Thymus (tissue), 14 donors: ENCODE measurements at places on chromosomes 4 and X. TPM values are rescaled to one million over a fixed set of nuclear protein-coding genes. Genes with fewer than 3 reads are reported as not detected.

- no peak overlapping the region for H3K27ac ChIP-seq
- H3K4me1 ChIP-seq = no peaks in the 10 kb centered on the region
- H3K36me3 ChIP-seq = peaks cover 16% of the 10 kb centered on the region
- H3K4me3 ChIP-seq = no peak overlapping the region
- no peaks in the 10 kb centered on the region for H3K27me3 ChIP-seq
Measured at GRCh38 chrX:16756724-16757123, 29.5 kb upstream of the TXLNG start.

DNA sequence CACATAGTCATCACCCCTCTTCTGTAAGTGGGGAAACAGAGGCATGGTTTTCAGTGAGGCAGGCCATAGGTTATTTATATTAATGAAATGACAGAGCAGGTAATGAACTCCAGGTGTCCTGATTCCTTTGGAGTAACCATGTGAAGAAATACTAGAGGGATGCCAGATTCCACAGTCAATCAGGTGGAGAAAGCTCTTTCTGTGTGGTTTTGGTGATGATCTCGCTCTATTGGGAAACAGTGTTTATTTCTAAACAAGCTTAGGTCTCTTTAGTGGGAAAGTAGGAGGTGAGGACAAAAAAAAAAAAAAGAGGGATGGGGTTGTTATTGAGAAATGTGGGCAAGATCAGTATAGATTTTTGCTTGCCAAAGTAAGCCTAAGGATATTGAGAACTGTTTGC is 12.2 kb downstream of the DOCK11 start:
- no peak overlapping the region for H3K27ac ChIP-seq
- H3K4me1 ChIP-seq = no peaks in the 10 kb centered on the region
- DNase-seq = no peak
- H3K36me3 ChIP-seq = no peaks in the 10 kb centered on the region

DNA sequence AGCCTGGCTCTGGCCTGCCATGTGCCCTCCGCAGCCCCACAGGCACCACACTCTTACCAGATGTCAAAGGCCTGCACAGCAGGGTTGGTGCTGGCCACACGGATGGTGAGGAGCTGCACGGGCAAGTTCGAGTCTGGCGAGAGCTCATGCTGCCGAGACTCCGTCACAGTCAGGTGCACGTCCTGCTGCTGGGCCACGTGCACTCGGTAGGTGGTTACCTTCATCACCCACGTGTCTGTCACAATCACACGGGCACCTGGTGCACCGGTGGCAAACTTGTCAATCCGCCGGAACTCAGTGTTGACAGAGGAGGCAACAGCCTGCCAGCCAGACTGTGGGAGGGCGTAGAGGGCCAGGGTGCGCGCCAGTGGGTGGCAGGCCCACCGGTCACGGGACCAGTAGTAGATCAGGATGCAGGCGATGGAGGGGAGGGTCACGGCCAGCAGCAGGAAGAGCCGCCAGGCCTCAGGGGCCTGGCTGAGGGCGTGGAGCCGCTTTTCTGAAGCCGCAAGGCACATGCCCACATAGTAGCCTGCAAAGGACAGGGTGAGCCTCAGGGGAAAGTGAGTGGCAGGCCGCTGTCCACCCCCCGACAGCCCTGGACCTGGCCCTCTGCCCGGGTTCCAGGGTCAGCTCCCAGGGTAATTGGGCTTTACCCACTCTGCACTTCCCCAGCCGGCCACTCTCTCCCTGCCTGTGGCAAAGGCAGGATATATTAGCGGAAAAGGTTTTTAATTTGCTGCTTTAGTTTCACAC is 2.9 kb downstream of the TMEM129 start:
- no peak overlapping the region for H3K4me3 ChIP-seq
- H3K4me1 ChIP-seq = peaks cover 38% of the 10 kb centered on the region
- no peak overlapping the region for H3K27ac ChIP-seq
- peaks cover 30% of the 10 kb centered on the region for H3K36me3 ChIP-seq
- no peak for DNase-seq

DNA sequence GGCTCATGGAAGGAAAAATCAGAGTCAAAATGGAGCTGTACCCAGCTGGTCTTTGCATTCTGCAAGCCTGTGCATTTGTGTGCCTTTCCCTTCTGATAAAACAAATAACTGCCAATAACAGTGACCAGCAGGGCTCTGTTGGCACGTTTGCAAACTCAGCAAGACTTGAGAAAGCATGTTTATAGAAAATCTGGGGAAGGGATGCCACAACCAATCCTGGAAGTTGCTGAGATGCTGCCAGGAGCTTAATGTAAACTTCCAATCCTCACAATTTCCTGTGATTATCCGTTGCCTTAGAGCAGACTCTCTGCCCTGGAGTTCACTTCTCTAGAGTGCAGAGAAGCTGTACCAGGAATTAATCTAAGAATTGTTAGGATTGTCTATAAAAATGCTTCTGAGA is 6.9 kb upstream of the ANXA3 start:
- no peaks in the 10 kb centered on the region for H3K36me3 ChIP-seq

GRCh38 chrX:101385795-101386541 is at the start of gene BTK:
BTK (minus strand) TSS chrX:101386191; CDS start chrX:101375284, 10,907 bp downstream.
- H3K27ac ChIP-seq = no peak within 1 kb of the TSS
- H3K4me1 ChIP-seq = peaks cover 4% of the 10 kb centered on the region
- H3K4me3 ChIP-seq = no peak within 1 kb of the TSS
- no peak for DNase-seq

DNA sequence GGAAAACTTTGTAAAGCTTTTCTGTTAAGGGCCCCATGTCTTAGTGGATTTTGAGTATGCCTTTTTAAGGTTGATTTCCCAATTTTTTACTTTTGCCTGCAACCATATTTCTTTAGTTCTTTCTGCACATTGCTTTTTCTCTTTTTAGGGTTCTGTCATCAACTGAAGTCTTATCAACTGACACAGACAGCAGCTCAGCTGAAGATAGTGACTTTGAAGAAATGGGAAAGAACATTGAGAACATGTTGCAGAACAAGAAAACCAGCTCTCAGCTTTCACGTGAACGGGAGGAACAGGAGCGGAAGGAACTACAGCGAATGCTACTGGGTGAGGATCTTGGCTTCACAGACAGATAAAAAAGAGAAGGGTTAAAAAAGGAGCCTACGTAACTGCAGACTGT is 27.8 kb downstream of the TAF1 start:
- H3K27ac ChIP-seq = no peak overlapping the region
- H3K4me3 ChIP-seq = no peak overlapping the region
- peaks cover 58% of the 10 kb centered on the region for H3K36me3 ChIP-seq
- no peaks in the 10 kb centered on the region for H3K27me3 ChIP-seq
- no peak for DNase-seq
- H3K4me1 ChIP-seq = no peaks in the 10 kb centered on the region

- peak overlapping the region; percentile 55 for H3K4me3 ChIP-seq
- peaks cover 22% of the 10 kb centered on the region for H3K27me3 ChIP-seq
- no peak overlapping the region for H3K27ac ChIP-seq
- no peak for DNase-seq
Measured at GRCh38 chr4:48017108-48017571, 568 bp downstream of the NIPAL1 start.

GRCh38 chr4:143273160-143273917 is 63.3 kb upstream of the GAB1 start:
- no peak overlapping the region for H3K27ac ChIP-seq
- no peaks in the 10 kb centered on the region for H3K36me3 ChIP-seq
- DNase-seq = no peak
- no peak overlapping the region for H3K4me3 ChIP-seq
- no peaks in the 10 kb centered on the region for H3K4me1 ChIP-seq

The AWAT2 gene
- total RNA-seq = 0.05 TPM

DNA sequence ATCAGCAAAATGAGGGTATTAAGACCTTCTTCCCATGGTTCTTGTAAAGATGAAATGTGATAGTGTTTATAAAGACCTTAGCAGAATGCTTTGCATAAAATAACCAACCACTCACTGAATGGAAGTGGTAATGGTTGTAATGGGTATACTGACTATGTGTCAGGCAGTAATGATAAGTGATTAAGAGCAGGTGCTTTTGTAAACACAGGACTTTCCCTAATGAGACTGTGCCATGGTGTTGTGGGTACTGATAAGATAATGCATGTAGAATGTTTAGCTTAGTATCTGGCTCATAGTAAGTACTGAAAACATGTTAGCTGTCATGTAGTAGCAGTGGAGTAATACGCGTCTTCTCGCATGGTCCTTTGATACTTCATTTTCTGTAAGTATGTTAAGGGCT is 6.9 kb downstream of the LSM6 start:
- H3K27me3 ChIP-seq = no peaks in the 10 kb centered on the region
- H3K36me3 ChIP-seq = peaks cover 6% of the 10 kb centered on the region
- H3K4me1 ChIP-seq = no peaks in the 10 kb centered on the region
- H3K27ac ChIP-seq = no peak overlapping the region

GRCh38 chrX:44223150-44223549 is 120.3 kb downstream of the EFHC2 start:
- H3K4me1 ChIP-seq = no peaks in the 10 kb centered on the region
- H3K4me3 ChIP-seq = no peak overlapping the region
- no peak overlapping the region for H3K27ac ChIP-seq
- no peaks in the 10 kb centered on the region for H3K36me3 ChIP-seq
